ENCODE measurements at places on chromosomes 2 and 18.

DNA sequence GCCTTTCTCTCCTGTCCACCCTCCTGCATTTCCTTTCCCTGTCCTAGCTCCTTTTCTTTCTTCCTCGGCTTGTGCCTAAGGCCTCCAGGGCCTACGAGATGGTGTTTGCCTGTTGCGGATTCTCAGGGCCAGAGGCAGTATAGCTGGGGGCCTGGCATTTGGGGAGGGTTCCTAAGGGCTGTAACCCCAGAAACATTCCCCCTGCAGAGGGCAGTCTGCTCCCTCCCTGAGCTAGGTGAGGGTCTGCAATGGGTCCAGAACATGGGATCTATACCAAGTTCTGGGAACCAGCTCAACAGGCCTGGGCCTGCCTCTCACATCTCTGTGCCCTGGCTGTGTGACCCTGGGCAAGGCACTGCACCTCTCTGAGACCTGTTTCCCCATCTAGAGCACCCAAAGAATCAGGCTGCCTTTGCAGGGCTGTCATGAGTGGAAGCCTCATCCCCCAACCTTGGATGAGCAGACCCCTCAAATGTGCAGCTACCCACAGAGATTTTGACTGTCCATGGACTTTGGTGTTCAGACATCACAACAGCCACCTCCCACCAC lies 97.5 kb downstream of the GLI2 start:
- DNase-seq, result no peak

DNA sequence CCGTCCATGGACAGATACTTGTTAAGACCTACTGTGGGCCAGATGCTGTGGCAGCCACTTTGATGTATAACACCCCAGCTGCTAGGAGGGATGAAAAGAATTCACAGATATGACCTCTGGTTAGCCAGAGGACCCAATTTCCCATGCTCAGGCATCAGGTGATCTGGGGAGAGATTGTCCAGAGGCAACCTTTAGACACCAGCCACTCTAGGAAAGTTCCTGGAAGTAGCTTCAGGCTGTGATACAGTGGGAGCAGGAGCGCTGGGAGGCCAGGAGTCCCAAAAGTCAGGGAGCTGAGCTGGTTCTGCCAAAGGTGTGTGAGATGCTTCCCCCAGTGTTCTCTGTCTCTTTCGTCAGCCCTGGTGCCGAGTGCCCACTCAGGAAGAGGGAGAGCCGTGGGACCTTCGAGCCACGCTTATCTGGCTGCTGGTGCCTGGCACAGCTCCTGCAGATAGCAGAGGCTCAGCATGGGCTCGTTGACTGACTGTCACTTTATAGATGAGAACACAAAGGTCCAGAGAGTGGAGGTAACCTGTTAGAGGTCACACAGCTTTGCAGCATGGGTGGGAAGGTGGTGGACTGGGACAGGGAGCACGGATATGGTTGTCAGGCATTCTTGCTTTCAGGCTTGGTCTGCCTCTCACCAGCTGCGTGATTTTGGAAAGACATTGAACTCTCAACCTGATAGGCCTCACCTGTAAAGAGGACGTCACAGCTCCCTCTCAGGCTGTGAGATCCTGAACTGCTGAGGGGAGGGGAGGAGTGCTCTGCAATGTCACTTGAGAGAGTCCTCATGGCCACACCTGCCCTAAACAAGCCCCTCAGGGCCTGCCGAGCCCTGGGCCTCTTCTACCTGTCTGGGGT lies 7.8 kb upstream of the RALB start:
- DNase-seq, result no peak

DNA sequence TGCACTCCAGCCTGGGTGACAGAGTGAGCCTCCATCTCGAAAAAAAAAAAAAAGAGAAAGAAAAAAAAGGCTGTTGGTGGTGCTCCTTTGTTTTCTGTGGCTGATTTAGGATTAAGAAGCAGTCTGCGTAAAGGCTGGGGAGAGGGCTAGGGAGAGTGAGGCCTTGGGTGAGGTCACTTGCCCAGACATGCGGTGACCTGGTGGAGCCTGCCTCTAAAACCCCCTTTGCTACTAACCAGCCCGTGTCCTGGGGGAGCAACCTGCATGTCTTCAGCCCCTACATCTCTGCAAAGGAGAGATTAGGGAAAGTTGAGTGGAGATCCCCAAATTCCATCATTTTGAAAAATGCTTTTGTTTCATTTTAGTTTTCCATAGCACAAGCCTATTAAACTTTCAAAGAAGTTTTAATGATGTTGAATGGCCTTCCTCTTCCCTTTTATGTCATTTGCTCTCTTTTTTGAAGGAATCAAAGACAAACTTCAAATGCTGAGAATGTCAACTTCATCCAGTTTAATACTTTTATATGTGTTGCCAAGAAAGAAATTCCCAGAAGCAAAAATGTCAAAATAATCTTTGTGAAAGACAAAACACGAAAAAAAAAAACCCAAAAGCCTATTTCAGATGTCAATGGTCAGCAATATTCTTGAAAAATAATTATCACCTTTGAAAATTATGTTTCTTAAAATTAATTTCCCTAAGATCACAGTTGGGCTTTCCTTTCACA lies 38.9 kb upstream of the RALBP1 start:
- no peak for DNase-seq

DNA sequence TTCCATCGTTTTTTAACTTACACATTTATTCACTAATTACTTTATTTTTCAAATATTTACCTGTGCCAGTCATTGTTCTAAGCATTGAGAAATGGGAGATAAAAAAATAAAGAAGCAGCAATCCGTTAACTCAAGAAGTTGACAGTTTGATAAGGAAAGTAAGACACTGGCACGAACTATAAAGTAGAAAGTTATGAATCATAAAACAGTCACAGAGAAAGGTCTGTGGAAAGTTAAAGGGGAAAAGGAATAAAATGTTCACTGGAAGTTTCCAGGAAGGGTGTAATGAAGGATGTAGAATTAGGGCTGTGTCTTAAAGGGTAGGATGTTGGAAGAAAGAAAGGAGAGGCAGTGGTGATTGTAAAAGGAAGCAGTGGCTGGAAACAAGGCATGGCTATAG lies 118.9 kb downstream of the RDH14 start:
- no peak for DNase-seq

GRCh38 chr2:12168354-12168753 lies 421.9 kb downstream of the LPIN1 start:
- DNase-seq, result no peak

GRCh38 chr2:62102402-62102920 lies 93.5 kb upstream of the B3GNT2 start:
- no peak for DNase-seq

GRCh38 chr2:227295806-227296205 lies 29.2 kb upstream of the MFF start:
- DNase-seq, result no peak

- DNase-seq, result no peak
These were observed 112.2 kb upstream of the EPAS1 start for GRCh38 chr2:46184794-46185583.

- no peak for DNase-seq
These were observed 24.8 kb downstream of the ERLEC1 start for GRCh38 chr2:53811601-53812000.

- no peak for DNase-seq
These were observed 2.9 kb downstream of the CYP26B1 start for GRCh38 chr2:72144632-72145288.

DNA sequence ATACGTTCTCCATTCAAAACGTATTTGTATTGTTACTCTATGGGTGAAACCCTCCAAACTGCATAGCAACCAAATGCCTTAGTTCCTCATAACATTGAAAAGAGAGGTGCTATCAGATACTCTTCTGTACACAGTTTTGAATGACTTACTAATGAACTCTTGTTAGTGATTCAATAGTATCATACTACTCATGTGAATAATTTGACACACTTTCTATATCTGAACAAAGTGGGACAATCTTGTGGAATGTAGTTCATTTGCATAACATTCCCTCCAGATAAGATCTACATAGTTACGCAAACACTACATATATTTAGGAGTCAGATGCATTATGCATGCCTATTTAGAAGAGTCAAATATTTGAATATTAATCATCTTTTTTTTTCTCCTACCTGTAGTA lies 232.0 kb upstream of the NRXN1 start:
- no peak for DNase-seq

GRCh38 chr18:74069178-74070050 lies 78.2 kb downstream of the FBXO15 start:
- no peak for DNase-seq

- DNase-seq, result peak; percentile 24
These were observed 93.1 kb downstream of the LRP1B start for GRCh38 chr2:142037744-142038143.

DNA sequence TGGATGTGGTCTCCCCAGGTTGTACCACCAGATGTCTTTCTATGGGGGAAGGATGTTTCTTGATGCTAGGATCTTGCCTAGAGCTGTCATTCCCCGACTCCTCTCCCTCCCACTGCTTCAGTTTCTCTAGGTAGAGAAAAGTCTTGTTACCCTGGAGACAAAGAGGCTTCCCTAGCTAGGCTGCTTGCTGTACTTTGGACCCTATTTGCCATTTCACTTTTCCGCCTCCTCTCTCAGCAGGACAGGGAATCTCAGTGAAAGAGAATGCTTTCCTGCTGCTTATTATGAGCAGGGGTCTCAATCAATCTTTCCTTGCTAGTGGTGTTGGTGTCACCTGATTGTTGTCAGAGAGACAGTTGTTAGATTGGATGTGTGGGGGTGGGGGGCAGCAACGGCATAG lies 818.8 kb upstream of the GYPC start:
- DNase-seq, result no peak

DNA sequence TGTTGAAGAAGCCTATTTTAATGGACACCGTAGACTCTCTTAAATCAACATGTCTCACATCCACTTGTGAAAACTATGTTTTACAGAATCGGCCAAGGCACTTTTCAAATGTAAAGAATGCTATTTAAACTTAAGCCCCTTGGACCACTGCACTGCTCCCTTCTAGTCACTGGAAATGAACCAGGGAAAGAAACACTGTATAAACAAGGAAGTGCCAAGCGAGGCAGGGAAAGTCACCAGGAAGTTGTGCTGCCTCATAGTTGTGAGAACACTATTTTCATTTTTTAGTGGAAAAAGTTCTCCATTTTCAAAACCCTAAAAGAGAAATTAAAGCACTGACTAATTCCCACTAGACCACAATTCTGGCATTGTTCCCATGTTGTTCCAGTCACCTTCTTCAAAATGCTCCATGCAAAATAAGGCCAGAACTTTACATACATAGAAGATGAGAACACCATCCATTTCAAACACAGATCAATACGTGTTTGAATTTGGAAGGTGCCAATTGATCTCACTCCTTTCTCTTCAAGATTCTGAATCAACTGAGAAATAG lies 13.5 kb downstream of the CCDC141 start:
- no peak for DNase-seq

GRCh38 chr2:205965707-205966106 lies 120.3 kb downstream of the INO80D start:
- no peak for DNase-seq

DNA sequence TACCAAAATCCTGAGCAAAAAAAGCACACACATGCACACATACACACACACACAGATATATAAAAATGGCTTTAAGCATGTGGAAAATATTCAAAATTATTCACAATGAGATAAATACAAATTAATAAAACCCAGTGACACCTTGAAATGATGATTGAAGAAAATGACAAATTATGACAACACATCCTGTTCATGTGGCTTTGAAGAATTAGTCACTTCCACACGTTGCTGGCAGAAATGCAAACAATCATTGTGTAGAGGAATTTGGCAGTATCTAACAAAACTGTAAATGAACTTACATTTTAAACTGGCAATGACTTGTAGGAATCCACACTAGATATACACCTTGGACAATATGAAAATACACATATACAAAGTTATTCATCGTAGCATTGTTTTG lies 95.8 kb upstream of the RGPD4 start:
- DNase-seq, result no peak

- DNase-seq, result no peak
These were observed 128.2 kb upstream of the CXCR4 start for GRCh38 chr2:136246086-136246669.

Data from globus pallidus (tissue), 1 donor.